Dorsolateral prefrontal cortex (tissue), 122 donors: ENCODE measurements at places on chromosomes 5 and 9. TPM values are rescaled to one million over a fixed set of nuclear protein-coding genes. Genes with fewer than 3 reads are reported as not detected.

DNA sequence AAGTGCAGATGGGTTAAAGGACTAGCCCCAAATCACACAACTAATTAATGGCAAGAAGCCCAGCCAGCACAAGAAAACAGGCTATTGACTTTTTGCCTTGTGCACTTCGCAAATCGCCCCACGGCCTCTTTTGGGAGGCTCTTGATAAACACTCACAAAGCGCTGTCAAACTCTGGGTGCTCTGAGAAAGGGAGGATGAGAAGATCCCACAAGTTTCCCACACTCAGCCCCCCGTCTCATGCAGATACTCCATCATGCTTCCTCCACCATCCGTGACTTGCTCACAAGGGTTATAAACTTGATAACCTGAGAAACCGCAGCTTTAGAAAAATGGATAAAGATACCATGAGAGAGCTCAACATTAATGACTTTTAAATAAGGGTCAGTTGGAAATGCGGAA lies 219.7 kb downstream of the EBF1 start:
- DNase-seq = no peak

DNA sequence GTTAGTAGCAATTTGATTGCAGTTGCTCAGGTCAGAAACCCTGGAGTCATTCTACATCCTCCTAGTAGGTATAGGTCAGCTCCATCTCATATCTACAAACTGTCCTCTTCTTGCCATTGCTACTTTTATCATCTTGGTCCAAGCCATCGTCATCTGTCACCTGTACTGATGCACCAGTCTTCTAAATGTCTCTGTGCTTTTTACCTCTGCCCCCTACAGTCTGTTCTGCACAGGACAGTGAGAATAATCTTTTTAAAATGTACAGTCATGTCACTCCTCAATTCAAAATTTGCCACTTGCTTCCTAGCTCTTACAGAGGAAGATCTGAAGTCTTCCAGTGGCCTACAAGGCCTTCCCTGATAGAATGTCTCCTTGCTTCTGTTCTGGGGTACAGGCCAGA lies 6.8 kb downstream of the NNT start:
- DNase-seq = no peak

- DNase-seq = no peak
Measured at GRCh38 chr9:123959787-123960186, 29.9 kb upstream of the DENND1A start.

DNA sequence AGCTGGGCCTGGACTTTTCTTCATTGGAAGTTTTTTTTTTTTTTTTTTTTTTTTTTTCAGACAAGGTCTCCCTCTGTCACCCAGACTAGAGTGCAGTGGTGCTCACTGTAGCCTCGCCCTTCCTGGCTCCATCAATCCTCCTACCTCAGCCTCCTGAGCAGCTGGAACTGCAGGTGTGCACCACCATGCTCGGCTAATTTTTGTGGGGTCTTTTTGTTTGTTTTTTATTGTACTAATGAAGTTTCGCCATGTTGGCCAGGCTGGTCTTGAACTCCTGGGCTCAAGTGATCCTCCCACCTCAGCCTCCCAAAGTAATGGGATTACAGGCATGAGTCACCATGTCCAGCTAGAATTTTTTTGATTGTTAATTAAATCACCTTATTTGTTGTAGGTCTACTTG lies 3.6 kb downstream of the DNAJC18 start:
- DNase-seq = no peak

GRCh38 chr9:107809871-107810460 lies 320.4 kb upstream of the KLF4 start:
- no peak for DNase-seq

DNA sequence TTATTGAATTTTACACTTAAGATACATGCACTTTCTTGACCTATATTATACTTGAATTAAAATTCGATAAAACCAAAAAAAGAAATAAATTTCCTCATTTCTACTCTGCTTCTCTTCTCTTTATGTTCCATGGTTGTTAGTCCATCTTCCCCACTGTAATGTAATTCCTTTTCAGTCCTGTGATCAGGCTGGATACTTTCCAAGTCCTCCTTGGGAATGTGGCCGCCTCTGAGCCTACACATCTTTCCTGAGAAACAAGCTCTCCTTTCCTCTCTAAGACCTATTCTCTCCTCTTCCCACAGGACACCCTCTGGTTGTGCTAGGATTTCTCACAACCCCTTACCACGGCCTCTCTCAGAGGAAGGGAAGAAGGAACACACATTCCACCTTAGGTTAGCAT lies 285.1 kb downstream of the DNAH5 start:
- DNase-seq = no peak

GRCh38 chr5:137605411-137605810 lies 106.3 kb upstream of the SPOCK1 start:
- DNase-seq = peak; percentile 36

DNA sequence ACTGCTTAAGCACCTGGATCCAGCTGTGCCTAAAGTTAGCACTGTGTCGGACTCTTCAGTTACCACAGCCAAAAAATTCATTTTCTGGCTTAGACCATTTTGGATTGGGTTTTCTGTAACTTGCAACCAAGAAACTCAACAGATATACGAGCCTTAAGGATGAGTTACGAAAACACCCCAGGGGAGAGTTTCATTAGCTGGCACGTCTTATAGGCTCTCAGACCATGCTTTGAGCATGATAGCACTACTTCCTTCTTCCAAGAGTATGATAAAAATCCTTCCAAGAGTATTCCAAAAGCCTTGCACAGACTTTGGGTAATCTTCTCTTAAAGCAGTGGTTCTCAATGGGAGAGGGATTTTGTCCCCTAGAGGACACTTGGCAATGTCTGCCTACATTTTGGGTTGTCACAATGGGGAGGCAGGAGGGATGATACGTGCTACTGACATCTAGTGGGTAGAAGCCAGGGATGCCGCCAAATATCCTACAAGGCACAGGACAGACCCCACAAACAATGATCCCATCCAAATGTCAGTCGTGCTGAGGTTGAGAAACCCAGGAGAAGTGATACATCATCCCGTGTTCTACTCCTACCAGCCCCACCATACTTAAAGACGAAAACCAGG lies 64.8 kb downstream of the SMIM23 start:
- no peak for DNase-seq

DNA sequence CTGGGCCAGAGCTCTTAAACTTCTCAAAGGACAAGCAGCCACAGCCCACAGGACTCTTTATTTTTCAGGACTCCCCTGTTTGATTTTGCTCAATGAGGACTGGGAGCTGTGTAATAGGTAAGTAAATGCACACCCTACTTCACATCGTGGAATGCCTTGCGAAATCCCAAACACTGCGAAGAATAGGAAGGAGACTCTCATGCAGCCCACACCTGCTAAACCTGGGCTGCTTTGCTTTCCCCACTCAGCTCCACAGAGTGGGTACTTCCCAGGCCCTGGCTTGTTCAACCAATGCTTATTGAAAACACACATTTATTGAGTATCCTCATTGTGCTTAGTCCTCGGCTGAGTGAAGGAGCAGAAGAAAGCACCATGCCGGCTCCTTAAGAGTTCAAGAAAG lies 103.3 kb upstream of the FSTL4 start:
- DNase-seq = no peak

DNA sequence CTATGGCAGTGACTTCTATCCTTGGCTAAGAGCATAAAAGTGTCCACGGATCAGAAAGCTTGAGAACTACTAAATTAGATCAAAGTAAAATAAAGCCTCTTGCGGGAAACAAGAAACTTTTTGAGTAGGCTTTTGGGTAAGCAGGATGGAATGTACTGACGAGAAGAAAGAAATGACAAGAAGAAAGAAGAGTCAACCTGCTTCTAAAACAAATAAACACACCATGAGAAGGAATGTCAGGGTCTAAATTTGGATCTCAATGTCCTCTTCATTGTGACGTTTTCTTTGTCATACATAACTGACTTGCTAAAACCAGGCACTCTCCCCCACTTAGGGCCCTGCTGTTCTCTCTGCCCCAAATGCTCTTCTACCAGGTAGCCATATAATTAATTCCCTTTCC lies 290.1 kb upstream of the PTGER4 start:
- DNase-seq = no peak

- no peak for DNase-seq
Measured at GRCh38 chr5:68957591-68957990, 136.2 kb upstream of the SLC30A5 start.

GRCh38 chr5:174793076-174793475 lies 68.7 kb downstream of the MSX2 start:
- DNase-seq = no peak

GRCh38 chr5:20476016-20476415 lies 488.0 kb upstream of the CDH18 start:
- no peak for DNase-seq

DNA sequence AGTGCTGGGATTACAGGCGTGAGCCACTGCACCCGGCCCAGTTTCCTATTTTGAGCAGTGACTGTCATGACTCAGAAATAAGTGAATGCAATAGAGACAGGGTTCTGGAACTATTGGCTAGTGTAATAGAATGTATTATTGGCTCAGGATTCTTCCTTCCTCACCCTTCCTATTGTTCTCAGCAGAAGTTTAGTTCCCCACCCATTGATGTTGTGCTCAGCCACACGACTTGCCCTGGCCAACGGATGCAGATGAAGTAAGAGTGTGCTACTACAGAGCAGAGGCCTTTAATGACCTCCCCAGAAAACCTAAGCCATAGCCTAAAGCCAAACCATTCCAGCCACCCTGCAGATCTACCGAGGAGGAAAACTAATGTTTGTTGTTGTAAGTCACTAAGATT lies 287.9 kb downstream of the AGTPBP1 start:
- DNase-seq = no peak

DNA sequence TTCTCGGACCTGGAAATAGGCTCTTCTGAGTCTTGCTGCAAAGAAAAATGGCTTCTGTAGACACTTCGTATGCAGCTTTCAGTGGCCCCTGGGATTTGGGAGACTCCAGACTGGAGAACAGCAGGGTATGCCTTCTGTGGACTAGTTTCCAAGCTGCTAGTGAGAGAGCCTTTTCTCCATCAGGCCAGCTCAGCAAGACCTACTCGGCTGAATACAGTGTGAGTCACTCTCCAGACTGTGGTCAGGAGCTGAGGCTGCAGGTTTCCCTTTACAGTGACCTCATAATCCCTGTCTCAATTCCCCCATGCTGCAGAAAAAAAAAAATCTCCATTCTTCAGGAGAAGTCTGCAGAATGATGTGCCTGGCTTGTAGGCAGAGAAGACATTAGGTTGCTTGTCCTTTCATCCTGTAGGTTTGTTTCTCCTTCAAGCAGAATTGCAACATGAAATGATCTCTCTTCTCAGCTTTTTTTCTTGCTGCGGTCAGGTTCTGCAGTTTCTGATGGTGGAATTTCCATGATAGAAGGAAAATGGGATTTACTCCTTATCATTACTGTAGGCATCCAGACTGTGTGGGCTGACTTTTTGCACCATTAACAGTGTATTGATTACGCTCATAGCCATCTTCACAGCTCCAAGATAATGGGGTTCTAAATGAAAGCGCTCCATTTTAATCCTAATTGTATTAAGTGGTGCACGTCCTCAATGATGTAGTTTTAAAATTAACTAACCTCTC lies 78.3 kb upstream of the TNFSF8 start:
- DNase-seq = no peak

DNA sequence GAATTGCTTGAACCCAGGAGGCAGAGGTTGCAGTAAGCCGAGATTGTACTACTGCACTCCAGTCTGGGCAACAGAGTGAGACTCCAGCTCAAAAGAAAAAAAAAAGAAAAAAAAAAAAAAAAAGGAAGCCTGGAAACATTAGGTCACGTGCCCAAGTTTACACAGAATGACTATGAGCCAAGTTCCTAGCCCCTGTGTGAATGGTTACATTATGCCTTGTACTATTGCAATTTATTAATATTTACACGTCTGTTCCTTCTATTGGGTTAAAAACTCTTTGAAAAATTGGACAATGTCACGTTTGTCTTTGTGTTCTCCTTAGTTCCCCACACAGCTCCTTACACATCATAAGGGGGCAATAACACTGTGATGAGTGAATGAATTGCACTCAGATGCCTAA lies 33.5 kb upstream of the SLC28A3 start:
- no peak for DNase-seq

DNA sequence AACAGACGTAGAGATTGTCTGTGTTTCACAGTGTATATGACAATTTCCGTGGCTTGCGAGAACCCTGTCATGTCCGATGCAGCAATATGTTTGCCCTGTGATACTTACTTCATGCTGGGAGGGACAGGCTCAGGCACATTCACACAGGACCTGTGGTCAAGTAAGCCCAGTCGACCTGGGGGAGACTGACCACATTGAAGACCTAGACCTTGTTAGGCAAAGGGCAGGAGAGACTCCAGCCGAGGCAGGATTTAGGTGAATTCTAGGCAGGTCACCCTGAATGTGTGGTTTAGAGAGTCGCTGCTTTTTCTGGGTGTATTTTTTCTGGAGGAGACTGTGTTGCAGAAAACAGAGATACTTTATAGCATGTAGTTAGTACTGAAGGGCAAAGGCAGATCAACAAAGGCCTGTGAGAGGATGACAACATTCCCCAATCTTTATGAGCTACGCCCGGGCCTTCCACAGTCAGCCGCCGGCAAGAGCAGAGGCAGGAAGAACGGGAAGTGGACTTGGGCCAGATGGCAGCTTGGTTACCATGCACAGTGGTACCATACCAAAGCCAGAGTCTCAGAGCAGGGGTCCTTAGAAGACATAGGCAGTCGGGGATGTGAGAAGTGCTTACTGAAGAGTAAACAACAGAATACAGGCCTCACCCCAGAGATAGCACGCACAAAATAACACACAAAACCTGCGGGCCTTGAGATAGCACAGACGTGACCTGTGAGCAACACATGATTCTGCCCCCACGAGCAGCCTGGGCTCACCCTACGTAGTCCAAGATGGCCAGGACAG lies 220.7 kb downstream of the CACNA1B start:
- no peak for DNase-seq

The FBXL7 gene
- 12.3 TPM for total RNA-seq

The EDIL3 gene
- 98.0 TPM for total RNA-seq

The CCDC192 gene
- total RNA-seq = not detected

The IL3 gene
- not detected for total RNA-seq

The NME5 gene
- total RNA-seq = 30.8 TPM
